ENCODE measurements at places on chromosomes 16 and 17. TPM values are rescaled to one million over a fixed set of nuclear protein-coding genes. Genes with fewer than 3 reads are reported as not detected.

CMTM4 gene
- 31.2 TPM for total RNA-seq

AOC2 gene
- 2.0 TPM for total RNA-seq

CTRB2 gene
- total RNA-seq: not detected

TERB1 gene
- total RNA-seq: not detected

PRAC1 gene
- not detected for total RNA-seq

RPUSD1 gene
- 54.0 TPM for total RNA-seq

PYCARD gene
- 27.9 TPM for total RNA-seq

SNAI3 gene
- not detected for total RNA-seq

MMP2 gene
- total RNA-seq: 9.2 TPM

IGSF6 gene
- total RNA-seq: not detected

GLP2R gene
- 11.2 TPM for total RNA-seq

TNFRSF17 gene
- not detected for total RNA-seq

SLC5A11 gene
- total RNA-seq: 0.40 TPM

DHRS7C gene
- total RNA-seq: not detected

ATAD5 gene
- total RNA-seq: 5.2 TPM

TTYH2 gene
- 1.9 TPM for total RNA-seq

LPCAT2 gene
- 5.7 TPM for total RNA-seq

GRN gene
- 197 TPM for total RNA-seq

MYH3 gene
- 1.4 TPM for total RNA-seq

CLDN9 gene
- total RNA-seq: 0.30 TPM

ABCC3 gene
- total RNA-seq: 137 TPM

KRT24 gene
- not detected for total RNA-seq

IRX6 gene
- not detected for total RNA-seq

HAP1 gene
- 1.7 TPM for total RNA-seq

PRSS21 gene
- total RNA-seq: not detected

MPDU1 gene
- 117 TPM for total RNA-seq

EVPL gene
- 17.7 TPM for total RNA-seq

GNGT2 gene
- 0.44 TPM for total RNA-seq

KRTAP2-1 gene
- not detected for total RNA-seq

RAB26 gene
- 2.7 TPM for total RNA-seq

DGKE gene
- 3.8 TPM for total RNA-seq

KRT25 gene
- total RNA-seq: not detected

CMTM2 gene
- total RNA-seq: not detected

SPNS2 gene
- total RNA-seq: 14.1 TPM

DNASE1 gene
- 3.9 TPM for total RNA-seq

SLC47A1 gene
- total RNA-seq: 22.7 TPM

COX11 gene
- 86.8 TPM for total RNA-seq

HES7 gene
- 2.5 TPM for total RNA-seq

KRT12 gene
- not detected for total RNA-seq

BTBD17 gene
- not detected for total RNA-seq

KCNH4 gene
- total RNA-seq: 0.42 TPM

ALOX15B gene
- total RNA-seq: not detected

BICDL2 gene
- total RNA-seq: not detected

GAS7 gene
- 0.35 TPM for total RNA-seq

ZBTB4 gene
- total RNA-seq: 24.3 TPM

KRT9 gene
- not detected for total RNA-seq

LGALS9B gene
- total RNA-seq: not detected

YBX2 gene
- total RNA-seq: 0.40 TPM

NATD1 gene
- total RNA-seq: 2.4 TPM

ASGR1 gene
- total RNA-seq: 1.0 TPM
